ENCODE measurements at places on chromosomes 16 and 17.
A peak's percentile ranks its signal among the peaks of the same experiment; 100 is the strongest.

DNA sequence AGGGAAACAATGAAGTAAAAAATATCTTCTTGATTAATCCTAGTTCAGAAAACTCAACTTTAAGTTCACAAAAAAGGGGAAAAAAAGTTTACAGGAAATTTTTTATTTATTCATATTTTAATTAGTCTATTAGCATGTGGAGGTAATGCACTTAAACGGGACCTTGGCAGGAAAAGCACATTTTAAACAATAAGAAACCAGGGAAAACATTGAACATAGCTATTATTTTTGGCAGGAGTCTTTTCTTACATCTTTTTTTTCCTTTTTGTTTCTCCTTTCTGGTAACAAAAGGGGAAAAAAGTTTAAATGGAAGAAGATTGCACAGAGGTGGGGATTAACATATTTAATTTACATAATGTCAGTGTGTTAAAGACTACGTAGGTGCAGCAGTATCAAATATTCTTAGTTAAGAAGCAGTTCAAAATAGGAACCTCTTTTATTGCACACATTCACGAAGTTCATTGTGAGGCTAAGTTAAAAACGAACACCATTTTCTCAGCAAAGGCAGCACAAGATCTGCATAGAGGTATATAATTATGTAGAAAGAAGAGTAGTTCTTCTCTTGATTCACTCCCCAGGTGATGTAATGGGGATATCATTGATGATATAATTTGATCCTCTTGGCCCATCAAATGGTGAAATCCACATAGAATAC is 940.5 kb downstream of the CDH11 start:
- no peak for DNase-seq

- no peak for DNase-seq
These were observed 117.4 kb downstream of the HIC1 start for GRCh38 chr17:2172077-2172851.

DNA sequence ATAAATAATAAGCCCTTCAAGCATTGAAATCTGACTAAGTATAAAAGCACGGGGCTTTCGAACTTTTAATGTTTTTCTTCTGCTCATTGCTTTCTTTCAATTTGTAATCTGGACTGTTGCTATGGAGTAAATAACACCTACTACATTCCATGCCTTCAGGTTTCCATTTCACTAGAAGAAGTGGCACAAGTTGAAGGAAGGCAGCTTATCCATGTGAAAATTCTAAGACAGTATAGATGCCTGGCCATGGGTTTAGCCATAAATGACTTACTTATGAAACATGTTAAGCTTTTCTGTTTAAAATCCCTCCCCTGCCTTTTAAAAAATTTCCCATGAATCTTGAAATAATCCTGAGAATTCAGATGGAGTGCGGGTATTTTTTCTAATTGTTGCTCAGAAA is 30.6 kb downstream of the KCNJ16 start:
- no peak for DNase-seq

- peak; percentile 15 for DNase-seq
These were observed 151.3 kb upstream of the IRX3 start for GRCh38 chr16:54437921-54438320.

GRCh38 chr17:50213026-50214022 is 11.9 kb upstream of the COL1A1 start:
- peak; percentile 76 for DNase-seq

- DNase-seq: no peak
These were observed 67.2 kb upstream of the GNG13 start for GRCh38 chr16:867421-868385.

DNA sequence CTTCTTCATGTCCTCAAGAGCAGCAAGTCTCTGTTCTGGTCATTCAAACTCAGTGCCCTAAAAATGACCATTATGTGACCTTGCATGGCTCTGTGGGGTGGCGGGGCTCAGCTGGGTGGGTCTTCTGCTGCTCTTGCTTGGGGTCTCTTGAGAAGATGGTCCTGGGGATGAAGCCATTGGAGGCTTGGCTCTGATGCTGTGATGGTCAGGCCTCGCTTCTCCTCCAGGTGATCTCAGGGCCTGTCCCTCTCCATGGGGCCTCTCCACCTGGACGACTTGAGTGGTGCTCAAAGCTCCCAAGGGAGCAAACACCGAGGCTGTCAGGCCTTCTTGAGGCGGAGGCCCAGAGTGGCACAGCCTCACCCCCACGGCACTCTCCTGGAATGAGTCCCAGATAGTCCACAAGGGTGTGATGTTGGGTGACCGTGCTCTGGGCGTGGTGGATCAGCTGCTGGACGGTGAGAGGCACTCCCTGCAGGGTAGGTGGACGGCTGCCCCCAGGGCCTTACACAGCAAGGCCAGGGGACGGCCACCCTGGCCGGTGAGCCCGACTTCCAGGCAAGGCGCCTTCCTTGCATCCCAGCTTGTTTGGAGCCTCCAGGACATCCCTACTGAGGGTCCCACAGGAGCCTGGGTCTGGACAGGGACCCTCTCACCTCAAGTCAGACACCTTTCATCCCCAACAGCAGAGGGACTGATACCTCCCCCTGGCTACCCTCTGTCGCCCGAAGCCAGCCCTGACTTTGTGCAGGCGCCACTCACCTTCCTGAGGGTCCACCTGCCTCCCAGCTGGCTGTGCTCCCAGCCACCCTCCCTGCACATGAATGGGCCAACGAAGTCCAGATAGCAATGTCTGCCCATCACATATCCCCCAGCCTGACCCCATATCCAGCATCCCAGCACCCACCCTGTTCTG is 48.7 kb downstream of the USP22 start:
- DNase-seq: no peak

Data from NCI-H82 (cell line).